ENCODE measurements at places on chromosomes 4 and X. TPM values are rescaled to one million over a fixed set of nuclear protein-coding genes. Genes with fewer than 3 reads are reported as not detected.

GRCh38 chr4:154160519-154161301, 330.9 kb downstream of the DCHS2 start:
- DNase-seq = no peak

DNA sequence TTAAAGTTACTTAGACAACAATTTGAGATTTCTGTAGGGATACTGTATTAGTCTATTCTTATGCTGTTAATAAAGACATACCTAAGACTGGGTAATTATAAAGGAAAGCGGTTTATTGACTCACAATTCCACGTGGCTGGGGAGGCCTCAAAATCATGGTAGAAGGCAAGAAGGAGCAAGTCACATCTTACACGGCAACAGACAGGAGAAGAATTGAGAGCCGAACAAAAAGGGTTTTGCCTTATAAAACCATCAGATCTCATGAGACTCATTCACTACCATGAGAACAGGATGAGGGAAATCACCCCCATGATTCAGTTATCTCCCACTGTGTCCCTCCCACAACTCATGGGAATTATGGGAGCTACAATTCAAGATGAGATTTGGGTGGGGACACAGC, 11.0 kb downstream of the PTTG2 start:
- DNase-seq = no peak

DNA sequence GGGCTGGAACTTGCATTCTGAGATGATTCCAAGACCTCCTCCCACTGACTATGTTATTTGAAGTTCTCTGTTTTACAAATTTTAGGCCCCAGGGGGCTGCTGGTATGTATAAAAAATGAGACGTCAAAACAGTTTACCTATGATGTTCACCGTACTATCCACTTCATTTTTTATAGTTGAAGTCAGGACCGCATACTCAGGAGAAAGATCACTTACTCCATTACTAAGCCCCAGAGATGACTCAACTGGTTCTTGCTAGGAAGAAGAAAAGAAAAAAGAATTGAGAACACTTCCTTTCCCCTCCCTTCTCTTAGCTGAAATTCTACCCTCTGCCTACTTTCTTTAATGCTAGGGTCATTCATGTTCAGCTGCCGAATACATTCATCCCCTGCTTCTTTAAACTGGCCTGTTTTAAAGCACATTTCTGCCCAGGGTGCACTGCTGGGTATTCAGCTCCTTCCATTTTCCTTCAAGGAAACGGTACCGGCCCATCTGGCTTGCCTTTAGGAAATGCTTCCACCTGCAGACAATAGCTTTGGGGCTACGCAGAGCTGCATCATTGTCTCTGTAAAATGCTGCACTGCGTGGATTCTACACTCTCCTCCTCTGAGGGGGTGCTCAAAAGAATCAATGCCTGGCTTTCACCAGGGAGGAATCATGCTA, 66.2 kb downstream of the IRF2 start:
- DNase-seq = peak; percentile 72

- no peak for DNase-seq
These were observed 37.7 kb downstream of the SLC25A5 start for GRCh38 chrX:119505945-119506344.

- no peak for DNase-seq
These were observed 21.1 kb downstream of the RNF212 start for GRCh38 chr4:1092026-1092982.

DNA sequence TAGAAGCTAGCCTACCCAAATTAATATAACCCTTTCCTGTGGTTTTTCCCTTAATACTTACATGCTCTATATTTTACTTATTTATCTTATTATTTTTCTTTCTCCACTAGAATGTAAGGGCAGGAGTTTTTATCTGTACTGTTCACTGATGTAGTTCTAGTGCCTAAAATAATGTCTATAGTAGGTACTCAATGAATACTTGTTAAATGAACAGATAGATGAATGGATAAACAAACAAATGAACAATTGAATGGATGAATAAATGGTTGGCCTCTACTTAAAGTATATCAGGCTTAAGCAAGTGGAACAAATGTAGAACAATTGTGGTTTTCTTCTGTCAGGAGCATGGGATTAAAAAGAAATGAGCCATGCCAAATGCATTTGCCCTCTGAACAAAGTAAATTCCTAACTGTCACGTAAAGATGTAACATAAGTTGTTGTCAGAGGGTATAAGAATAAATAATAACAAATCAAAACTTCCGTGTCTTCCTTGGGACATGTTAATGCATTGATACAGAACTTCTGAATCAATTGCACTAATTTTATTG, 54.1 kb downstream of the SYTL5 start:
- no peak for DNase-seq

GRCh38 chrX:134162032-134162431, 75.0 kb upstream of the CCDC160 start:
- DNase-seq = no peak

- DNase-seq = no peak
These were observed 10.8 kb upstream of the NKAP start for GRCh38 chrX:119954374-119954773.

GAGE1 gene
- not detected for polyA plus RNA-seq

ARHGAP6 gene
- not detected for polyA plus RNA-seq

BMX gene
- polyA plus RNA-seq = 0.16 TPM

RS1 gene
- polyA plus RNA-seq = not detected

TBC1D25 gene
- polyA plus RNA-seq = 13.1 TPM

TRPC5OS gene
- polyA plus RNA-seq = not detected
